Upper lobe of right lung (tissue), 1 donor: ENCODE measurements at places on chromosomes 7 and 10. TPM values are rescaled to one million over a fixed set of nuclear protein-coding genes. Genes with fewer than 3 reads are reported as not detected.

Gene HPSE2
- total RNA-seq: 3.4 TPM

Gene NODAL
- not detected for total RNA-seq

Gene CALML5
- total RNA-seq: not detected

Gene PI4K2A
- 28.3 TPM for total RNA-seq

Gene SPDYE9
- total RNA-seq: not detected

Gene MMRN2
- total RNA-seq: 86.3 TPM

Gene ADCY1
- total RNA-seq: 3.9 TPM

Gene ABCB1
- total RNA-seq: 7.5 TPM

Gene MRPL32
- 44.8 TPM for total RNA-seq

Gene DOCK1
- total RNA-seq: 46.4 TPM

Gene VAX1
- not detected for total RNA-seq

Gene GIMAP8
- total RNA-seq: 42.3 TPM

Gene AKR1C8
- 0.55 TPM for total RNA-seq

Gene MEIG1
- not detected for total RNA-seq

Gene INA
- total RNA-seq: not detected

Gene FBH1
- total RNA-seq: 73.3 TPM

Gene PRLHR
- total RNA-seq: not detected

Gene TAC1
- total RNA-seq: not detected

Gene LIPN
- total RNA-seq: 1.0 TPM

Gene NEURL1
- total RNA-seq: 0.64 TPM
